ENCODE measurements at places on chromosomes 1 and 21.

DNA sequence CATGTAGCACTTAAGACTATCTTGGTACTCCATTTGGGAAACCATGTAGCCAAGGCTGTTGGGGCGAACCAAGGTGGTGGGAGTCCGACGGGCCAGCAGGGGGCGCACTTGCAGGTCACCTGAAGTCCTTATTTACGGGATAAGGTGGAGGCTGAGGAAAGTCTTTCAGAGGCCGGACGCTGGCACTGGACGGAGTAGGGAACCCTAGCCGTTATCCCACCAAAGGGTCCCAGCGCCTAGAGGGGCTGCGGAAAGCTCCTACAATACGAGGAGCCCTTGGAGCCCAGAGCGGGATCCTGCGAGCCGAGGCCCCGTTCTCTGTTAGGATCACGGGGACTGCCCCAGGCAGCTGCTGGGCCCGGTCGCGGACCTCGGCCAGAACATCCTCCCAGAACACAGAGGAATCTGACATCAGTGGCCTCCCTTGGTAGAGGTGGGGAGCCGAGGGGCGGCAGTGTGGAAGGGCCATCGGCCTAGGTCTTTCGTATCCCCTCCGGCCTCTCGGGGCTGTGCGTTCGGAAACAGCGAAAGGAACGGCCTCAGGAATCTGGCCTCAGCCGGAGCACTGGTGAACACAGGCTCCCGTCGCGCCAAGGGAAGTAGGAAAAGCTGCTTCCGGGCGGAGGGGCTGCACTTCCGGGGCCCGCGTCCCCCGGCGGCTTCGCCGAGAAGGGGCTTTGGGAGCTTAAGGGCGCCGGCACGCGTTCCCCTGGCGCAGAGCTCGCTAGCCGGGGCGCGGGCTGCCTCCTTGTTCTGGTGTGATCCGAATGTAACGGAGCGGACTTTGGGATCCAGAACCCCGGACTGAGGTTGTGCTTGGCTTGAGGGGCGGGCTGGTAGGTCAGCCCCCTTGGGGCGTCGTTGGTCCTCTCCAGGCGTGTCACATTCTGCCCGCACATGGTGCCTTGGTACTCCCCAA is 29.9 kb upstream of the RPTN start:
- DNase-seq = peak; percentile 38

GRCh38 chr1:39640861-39641260 is 1.4 kb upstream of the HEYL start:
- no peak for DNase-seq

DNA sequence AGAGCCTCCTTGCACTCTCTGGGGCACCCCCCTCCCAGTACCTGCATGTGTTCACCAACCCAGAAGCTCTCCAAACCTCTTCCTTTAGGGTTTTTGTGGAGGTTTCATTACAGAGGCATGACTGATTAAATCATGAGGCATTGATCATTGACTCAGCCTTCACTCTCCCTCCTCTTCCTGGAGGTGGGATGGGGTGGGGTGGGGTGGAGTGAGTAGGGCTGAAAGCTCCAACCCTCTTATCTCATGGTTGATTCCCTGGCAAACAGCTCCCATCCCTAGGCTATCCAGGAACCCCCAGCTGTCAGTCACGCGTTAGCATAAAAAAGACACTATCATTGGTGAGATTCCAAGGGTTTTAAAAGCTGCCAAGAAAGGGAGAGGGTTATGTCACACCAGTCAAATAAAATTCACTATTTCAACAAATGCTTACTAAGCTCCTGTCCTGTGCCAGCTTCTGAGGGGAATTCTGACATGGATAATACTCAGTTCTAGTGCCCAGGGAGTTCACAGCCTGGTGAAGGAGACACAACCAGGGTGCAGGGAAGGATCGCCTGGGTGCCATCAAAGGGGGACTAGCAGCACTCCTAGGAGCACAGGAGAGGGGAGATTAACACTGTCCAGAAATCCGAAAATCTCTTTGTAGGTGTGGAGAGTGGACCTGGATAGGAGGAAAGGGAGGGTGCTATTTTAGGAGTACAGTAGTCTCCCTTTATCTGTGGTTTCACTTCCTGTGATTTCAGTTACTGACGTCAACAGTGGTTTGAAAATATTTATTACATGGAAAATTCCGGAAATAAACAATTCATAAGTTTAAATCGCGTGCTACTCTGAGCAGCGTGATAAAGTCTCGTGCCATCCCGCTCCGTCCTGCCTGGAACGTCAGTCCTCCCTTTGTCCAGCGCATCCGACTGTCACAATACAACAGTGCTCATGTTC is 6.8 kb upstream of the IL24 start:
- peak; percentile 93 for DNase-seq

DNA sequence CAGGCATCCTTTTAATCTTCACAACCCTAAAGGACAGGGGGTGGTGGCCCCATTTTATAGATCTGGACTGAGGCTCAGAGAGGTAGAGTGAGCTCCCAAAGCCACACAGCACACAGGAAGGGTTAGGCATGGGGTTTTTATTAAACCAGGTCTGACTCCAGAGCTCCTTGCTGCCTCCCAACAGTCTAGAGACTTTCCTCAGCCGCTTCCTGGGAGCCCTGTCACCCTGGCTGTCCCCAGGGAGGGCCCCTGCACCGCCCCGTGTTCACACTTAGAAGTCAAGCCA is 8.0 kb upstream of the EPHA8 start:
- DNase-seq = no peak

DNA sequence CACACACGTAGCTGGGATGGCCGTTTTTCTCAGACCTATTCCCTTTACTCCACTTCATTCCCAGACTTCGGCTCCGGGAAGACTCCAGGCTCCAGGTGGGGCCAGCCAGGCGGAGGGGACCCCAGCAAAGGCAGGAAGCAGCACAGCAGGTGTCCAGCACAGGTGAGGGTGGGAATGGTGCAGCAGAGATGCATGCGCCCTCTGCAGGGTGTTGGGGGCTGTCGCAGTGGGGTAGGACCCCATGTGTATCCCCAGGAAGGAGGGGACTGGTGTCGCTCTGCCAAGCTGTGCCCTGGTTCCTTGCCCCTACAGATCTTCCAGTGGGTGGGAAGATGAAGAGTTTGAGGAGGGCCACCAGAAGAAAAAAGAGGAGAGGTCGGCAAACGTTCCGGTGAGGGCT is 5.3 kb downstream of the TTC24 start:
- DNase-seq = no peak

GRCh38 chr1:90753556-90753955 is 36.5 kb upstream of the BARHL2 start:
- no peak for DNase-seq

DNA sequence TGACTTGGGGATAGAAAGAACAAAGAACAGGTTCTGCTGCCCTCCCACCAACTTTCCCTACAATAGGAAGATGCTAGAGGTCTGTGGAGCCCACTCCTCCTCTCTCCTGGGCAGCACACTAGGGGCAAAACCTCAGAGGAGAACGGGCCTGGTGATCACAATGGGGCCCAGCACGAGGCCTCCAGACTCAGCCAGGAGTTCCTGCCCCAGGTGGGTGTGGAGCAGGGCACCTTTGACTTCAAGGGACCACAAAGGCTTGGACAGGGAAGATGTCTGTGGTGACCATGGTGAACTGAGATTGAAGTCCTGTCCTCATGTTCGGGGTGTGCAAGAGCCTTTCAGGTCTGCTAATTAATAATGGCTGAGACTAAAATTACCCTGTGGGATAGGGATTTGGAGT is 88.8 kb downstream of the LAMC2 start:
- no peak for DNase-seq

- no peak for DNase-seq
These were observed 171.6 kb downstream of the S1PR1 start for GRCh38 chr1:101408212-101409042.

DNA sequence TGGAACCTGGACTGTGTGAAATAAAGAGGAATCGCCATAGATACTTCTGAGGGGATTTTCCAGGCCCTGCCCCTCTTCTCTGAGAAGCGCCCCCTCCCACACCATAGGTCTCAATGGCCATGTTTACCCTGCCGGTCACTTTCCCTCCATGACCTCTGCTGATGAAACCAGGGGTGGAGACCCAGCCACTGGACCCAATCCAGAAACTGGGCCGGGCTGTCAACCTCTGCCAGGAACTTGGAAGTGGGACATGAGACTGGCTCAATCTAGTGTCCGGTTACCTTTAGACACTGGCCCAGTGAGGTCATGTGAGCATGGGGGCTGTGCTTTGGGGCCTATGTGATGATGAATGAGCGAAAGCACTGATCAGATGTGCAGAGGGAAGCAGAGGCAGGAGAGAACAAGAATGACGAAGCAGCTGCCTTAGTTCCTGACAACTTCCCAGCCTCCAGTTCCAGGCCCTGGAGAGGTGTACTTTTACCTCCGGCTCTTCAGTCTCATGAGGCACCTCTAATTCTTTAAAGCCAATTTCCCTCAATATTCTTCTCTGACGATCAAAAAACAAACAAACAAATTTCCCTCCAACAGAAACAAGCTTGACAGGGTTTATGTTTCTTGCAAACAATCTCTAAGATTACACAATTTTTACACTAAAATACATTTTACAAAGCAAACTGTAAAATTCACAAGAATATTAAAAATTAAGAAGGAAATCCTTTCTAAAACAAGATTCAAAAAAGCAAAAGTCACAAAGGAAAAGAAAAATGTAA is 4.9 kb downstream of the ASAP3 start:
- no peak for DNase-seq

- no peak for DNase-seq
These were observed 6.5 kb downstream of the CAPN2 start for GRCh38 chr1:223718850-223719249.

GRCh38 chr1:87388411-87388810 is 59.7 kb downstream of the LMO4 start:
- DNase-seq = no peak

- DNase-seq = no peak
These were observed 9.5 kb downstream of the TINAGL1 start for GRCh38 chr1:31585736-31586365.

DNA sequence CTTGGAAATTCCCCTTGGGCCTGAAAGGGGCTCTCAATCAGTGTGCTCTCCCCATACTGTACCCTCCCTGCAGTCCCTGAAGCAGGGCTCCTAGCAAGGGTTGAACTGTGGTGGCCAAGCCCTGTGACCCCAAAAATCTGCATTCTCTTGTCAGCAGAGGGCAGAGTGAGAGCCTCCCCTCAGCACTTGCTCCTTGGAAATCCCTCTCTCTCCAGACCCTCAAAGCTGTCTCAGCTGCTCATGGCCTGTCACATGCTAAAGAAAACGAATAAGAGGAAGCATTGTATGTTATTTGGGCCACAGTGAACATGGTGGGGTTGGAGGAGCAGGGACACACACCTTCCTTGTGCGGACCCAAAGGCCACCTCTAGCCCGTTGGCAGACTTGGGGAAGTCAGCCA is 47.2 kb upstream of the SYNC start:
- no peak for DNase-seq

- no peak for DNase-seq
These were observed 42.8 kb downstream of the DISP3 start for GRCh38 chr1:11521582-11522399.

- DNase-seq = no peak
These were observed 23.4 kb downstream of the CSF1 start for GRCh38 chr1:109933856-109934711.

- DNase-seq = no peak
These were observed 35.5 kb downstream of the ADAMTS1 start for GRCh38 chr21:26809745-26810144.

DNA sequence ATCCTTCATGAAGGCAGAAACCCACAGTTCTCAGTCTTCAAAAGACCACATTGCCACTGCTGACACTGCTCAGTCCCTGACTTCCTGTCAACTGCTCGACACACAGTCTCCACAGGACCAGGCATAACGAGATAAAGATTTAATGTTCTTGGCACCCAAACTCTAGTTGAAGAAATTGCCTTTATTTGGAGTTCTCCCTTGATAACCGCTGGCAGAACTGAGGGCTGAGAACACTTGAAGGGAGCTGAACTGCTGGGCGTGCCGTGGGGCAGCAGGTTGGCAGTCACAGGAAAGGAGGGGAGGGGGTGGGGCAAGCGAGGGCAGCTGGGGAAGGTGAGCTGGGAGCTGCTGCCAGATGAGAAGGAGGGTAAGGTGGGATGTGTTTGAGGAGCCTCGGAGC is 15.9 kb downstream of the HENMT1 start:
- no peak for DNase-seq

- DNase-seq = no peak
These were observed 4.5 kb downstream of the PODN start for GRCh38 chr1:53066488-53066887.

- DNase-seq = no peak
These were observed 30.0 kb downstream of the IRF2BP2 start for GRCh38 chr1:234579967-234580366.

DNA sequence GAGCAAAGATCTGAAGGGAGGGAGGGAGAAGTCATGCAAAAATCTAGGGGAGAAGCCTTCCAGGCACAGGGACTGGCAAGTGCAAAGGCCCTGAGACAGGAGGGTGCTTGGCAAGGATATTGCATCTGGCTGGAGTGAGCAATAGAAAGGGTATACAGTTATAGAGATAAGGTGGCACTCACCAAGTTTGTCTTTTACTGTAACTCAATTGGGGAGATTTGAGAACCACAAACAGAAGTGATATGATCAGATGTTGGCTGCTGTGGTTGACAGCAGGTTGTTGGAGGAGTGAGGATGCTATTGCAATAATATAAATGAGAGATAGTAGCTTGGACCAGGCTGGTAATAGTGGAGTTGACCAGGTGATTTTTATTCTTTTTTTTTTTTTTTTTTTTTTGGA is 25.6 kb downstream of the MCOLN3 start:
- no peak for DNase-seq

GRCh38 chr1:83098791-83099190 is 900.1 kb downstream of the TTLL7 start:
- DNase-seq = no peak

DNA sequence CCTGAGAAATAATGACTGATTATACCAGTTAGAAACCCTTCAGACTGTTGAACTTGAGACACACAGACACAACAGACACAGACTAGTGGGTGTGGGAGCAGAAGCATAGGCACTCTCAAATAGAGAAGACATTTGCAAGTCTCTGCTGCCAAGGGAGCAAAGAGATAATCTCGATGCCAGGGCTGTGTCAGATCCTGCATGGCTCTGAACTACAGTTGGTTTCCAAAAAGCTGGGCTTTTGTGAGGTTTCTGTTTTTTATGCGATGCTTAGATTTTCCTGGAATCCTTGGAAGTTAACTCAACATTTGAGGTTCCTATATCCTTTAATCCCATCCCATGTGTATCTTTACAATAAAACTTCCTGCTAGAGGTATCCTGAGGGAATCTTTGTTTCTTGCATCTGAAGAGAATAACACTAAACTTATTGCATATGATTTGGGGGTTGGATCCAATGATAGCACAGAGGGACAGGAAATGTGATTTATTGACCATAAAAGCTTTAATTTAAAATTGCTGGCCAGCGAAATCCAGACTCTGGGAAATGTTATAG is 236.4 kb downstream of the SPATA17 start:
- DNase-seq = no peak

GRCh38 chr1:170085091-170085490 is 10.6 kb upstream of the KIFAP3 start:
- no peak for DNase-seq

DNA sequence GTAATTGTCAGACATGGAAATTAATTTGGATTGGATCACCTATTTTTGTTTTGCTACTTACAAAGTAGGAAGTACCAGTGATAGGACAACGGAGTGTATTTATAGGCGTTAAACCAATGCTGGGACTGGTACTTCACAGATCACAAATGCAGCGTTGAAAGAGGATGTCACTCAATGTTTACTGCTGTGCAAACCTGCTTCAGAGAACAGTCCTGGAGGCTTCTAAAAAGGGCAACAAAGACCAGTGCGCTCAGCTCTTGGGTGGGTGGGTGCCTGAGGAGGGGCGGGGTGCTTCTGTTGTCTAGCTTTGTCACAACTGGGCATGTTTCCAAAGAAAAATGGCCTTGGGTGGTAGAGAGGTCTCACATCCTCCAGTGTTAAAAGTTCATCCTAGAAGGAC is 2.1 kb downstream of the C1orf21 start:
- no peak for DNase-seq
